ENCODE measurements at places on chromosomes 2 and 18. TPM values are rescaled to one million over a fixed set of nuclear protein-coding genes. Genes with fewer than 3 reads are reported as not detected.

NEUROD1 gene
- not detected for total RNA-seq

ERBB4 gene
- total RNA-seq = 0.10 TPM

- H3K27me3 ChIP-seq = no peaks in the 10 kb centered on the region
- DNase-seq = no peak
- H3K36me3 ChIP-seq = peaks cover 4% of the 10 kb centered on the region
- H3K4me1 ChIP-seq = 0 out of 2 replicates have a peak, but pooled peaks cover 3% of the 10 kb centered on the region
- no peak overlapping the region for H3K27ac ChIP-seq
These were observed 2.4 kb downstream of the KLF11 start for GRCh38 chr2:10045561-10046355.

DNA sequence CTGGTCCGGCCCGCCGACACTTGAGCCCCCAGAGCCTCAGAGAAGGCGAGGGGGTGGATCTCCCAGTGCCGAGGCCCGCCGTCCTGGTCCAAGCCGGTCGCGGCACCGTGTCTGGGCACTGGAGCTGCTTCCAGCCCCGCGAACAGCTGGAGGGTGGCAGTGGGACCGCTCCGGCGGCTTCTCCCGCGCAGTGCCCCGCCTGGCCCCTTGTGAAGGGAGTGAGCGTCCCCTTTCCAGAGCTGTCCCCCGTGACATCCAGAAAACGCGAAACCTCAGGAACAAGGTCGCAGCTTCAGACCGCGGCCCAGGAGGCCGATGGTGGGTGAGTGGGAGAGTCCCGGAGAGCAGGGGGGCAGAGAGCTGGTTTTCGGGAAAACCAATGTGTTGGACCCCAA, 579 bp upstream of the EMX1 start:
- peaks cover 28% of the 10 kb centered on the region for H3K4me1 ChIP-seq
- H3K27me3 ChIP-seq = peaks cover 6% of the 10 kb centered on the region
- no peaks in the 10 kb centered on the region for H3K36me3 ChIP-seq
- peak overlapping the region; percentile 45 for H3K27ac ChIP-seq

DNA sequence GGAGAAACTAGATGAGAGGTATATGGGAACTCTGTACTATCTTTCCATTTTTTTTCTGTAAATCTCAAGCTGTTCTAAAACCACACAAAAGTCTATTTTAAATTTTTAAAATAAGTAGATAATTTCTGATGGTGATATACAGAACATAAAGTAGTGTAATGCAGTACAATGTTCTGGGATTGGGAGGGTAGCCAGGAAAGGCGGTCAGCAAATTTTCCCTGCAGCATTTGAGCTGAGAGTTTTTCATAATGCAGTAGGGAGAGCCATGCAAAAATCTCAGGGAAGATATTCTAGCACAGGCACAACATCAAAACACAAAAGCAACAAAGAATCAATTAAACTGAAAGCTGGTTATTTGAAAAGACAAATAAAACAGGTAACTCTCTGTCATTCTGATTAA, 141.5 kb downstream of the NCKAP5 start:
- H3K27ac ChIP-seq = no peak overlapping the region
- H3K27me3 ChIP-seq = no peaks in the 10 kb centered on the region
- H3K4me1 ChIP-seq = no peaks in the 10 kb centered on the region
- no peaks in the 10 kb centered on the region for H3K36me3 ChIP-seq
- no peak overlapping the region for H3K4me3 ChIP-seq
- DNase-seq = no peak

GRCh38 chr2:28419443-28420270, 27.0 kb downstream of the FOSL2 start:
- no peak for DNase-seq
- 0 out of 2 replicates have a peak, but pooled peaks cover 2% of the 10 kb centered on the region for H3K36me3 ChIP-seq
- H3K27ac ChIP-seq = no peak overlapping the region
- no peaks in the 10 kb centered on the region for H3K27me3 ChIP-seq

GRCh38 chr2:23788100-23788499, 138.8 kb downstream of the ATAD2B start:
- H3K27ac ChIP-seq = no peak overlapping the region
- peaks cover 5% of the 10 kb centered on the region for H3K4me1 ChIP-seq
- H3K27me3 ChIP-seq = no peaks in the 10 kb centered on the region
- H3K36me3 ChIP-seq = no peaks in the 10 kb centered on the region
- DNase-seq = no peak
- no peak overlapping the region for H3K4me3 ChIP-seq

GRCh38 chr2:109648041-109648527, 33.9 kb downstream of the SOWAHC start:
- H3K27me3 ChIP-seq = no peaks in the 10 kb centered on the region
- H3K36me3 ChIP-seq = no peaks in the 10 kb centered on the region
- H3K4me1 ChIP-seq = peaks cover 18% of the 10 kb centered on the region
- no peak overlapping the region for H3K4me3 ChIP-seq

- no peak overlapping the region for H3K4me3 ChIP-seq
- H3K27ac ChIP-seq = no peak overlapping the region
- DNase-seq = no peak
- no peaks in the 10 kb centered on the region for H3K36me3 ChIP-seq
- no peaks in the 10 kb centered on the region for H3K27me3 ChIP-seq
These were observed 15.6 kb downstream of the PDE6D start for GRCh38 chr2:231765496-231765929.

OR6B2 gene
- total RNA-seq = not detected

ATOH8 gene
- total RNA-seq = 0.74 TPM

DNA sequence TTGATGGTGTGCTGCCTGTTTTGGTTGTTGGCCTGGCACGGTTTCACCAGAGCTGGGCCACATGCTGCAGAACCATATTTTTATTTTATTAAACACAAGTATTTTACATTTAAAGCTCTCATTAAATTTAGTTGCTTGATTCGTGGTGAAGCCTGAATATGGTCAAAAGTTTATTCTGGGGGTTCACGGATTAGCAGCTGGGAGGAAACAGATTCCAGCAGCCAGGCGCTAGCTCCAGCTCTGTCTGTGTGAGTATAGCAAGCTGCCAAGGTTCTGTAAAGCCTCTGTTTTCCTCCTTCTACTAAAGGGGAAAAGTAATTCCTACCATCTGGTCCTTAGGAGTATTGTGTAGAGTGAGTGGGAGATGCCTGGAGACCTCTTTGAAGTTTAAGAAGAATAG, 22.5 kb downstream of the GATA6 start:
- no peak overlapping the region for H3K4me3 ChIP-seq
- H3K36me3 ChIP-seq = no peaks in the 10 kb centered on the region
- H3K4me1 ChIP-seq = no peaks in the 10 kb centered on the region
- H3K27me3 ChIP-seq = no peaks in the 10 kb centered on the region

KIF5C gene
- total RNA-seq = 6.5 TPM

AFF3 gene
- 0.61 TPM for total RNA-seq

DNA sequence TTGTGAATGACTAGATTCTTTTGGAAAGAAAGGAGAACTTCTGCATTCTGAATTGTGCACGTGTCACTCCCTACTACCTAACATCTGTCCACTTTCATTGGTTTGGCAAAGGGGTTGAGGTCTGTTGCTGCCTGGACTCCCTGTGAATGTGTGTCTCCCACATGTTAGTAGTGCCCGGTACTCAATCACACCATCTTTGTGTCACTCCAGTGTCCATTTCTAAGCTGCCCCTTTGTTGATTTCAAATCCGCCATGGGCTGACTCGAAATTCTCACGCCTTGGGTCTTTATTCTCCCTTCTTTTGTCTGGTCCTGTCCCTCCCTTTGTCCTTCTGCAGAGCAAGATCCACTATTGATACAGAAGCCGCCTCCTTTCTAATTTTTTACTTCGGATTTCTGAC, 7.5 kb downstream of the DPYSL5 start:
- no peak for DNase-seq
- H3K4me3 ChIP-seq = no peak overlapping the region
- no peaks in the 10 kb centered on the region for H3K27me3 ChIP-seq
- no peaks in the 10 kb centered on the region for H3K36me3 ChIP-seq
- H3K27ac ChIP-seq = no peak overlapping the region
- peaks cover 3% of the 10 kb centered on the region for H3K4me1 ChIP-seq

MYO3B gene
- not detected for total RNA-seq

DNA sequence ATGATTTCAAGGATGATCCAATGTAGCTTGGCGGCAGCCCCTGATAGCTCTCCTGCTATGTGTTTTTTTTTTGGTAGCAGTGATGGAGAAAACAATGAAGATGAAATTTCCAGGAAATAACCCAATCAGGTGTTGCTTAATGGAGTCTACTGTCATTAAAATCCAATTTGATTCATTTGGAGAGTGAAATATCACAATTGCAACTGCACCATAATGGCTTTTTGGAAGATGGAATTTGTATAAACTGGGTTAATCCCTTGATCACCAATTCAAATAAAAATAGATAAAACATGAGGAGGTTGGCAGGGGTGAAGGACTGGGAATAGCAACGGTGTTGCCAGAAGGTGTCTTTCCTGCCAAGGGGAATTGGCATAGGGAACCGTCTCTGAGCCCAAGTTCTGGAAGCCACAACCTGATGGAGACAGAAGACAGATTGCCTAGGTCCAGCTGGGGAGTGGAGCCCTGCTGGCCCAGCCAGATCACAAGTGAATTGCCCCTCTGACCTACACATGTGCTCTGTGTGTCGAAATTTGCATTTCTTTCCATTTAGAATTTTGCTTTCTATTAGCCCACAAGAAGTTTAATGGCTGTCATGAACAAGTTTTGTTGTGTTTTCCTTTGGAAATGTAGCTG, 170.3 kb upstream of the SPRED2 start:
- no peak overlapping the region for H3K4me3 ChIP-seq
- no peaks in the 10 kb centered on the region for H3K36me3 ChIP-seq
- no peak for DNase-seq
- H3K4me1 ChIP-seq = peaks cover 5% of the 10 kb centered on the region
- no peaks in the 10 kb centered on the region for H3K27me3 ChIP-seq

DNA sequence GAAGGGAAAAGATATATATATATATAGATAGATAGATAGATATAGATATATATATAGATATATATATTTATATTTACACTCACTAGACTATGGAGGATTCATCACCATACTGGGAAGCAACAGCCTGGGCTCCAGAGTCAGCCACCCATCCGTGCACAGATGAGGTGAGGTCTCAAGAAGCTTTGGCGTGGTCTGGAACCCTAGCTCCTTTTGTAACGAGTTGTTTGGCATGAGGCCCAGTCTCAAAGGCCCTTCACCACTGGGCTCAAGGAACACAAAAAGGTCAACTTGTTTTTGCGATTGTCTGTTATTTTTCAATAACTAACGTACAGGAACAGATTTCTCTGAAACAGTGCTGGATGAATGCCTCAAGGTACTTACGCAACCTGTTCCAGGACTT, 448.7 kb downstream of the CMPK2 start:
- no peaks in the 10 kb centered on the region for H3K4me1 ChIP-seq
- no peaks in the 10 kb centered on the region for H3K36me3 ChIP-seq
- no peak overlapping the region for H3K4me3 ChIP-seq
- H3K27me3 ChIP-seq = no peaks in the 10 kb centered on the region

GRCh38 chr18:36772241-36772723, 56.5 kb downstream of the TPGS2 start:
- H3K36me3 ChIP-seq = no peaks in the 10 kb centered on the region
- no peak overlapping the region for H3K4me3 ChIP-seq
- H3K4me1 ChIP-seq = no peaks in the 10 kb centered on the region
- DNase-seq = no peak
